ENCODE measurements at places on chromosomes 1 and 21. TPM values are rescaled to one million over a fixed set of nuclear protein-coding genes. Genes with fewer than 3 reads are reported as not detected.

IL19 gene
- not detected for total RNA-seq

ASTN1 gene
- 0.03 TPM for total RNA-seq

RXRG gene
- not detected for total RNA-seq

SLC9C2 gene
- total RNA-seq = 0.03 TPM

FYB2 gene
- total RNA-seq = not detected

APOBEC4 gene
- total RNA-seq = not detected

FAM76A gene
- total RNA-seq = 12.9 TPM

KLHDC7A gene
- not detected for total RNA-seq

GNAI3 gene
- total RNA-seq = 14.9 TPM

VWA5B1 gene
- not detected for total RNA-seq

RCAN1 gene
- 438 TPM for total RNA-seq

ANKRD35 gene
- total RNA-seq = 1.8 TPM

ST6GALNAC5 gene
- total RNA-seq = 0.83 TPM

AXDND1 gene
- total RNA-seq = 0.07 TPM

DENND2D gene
- 3.7 TPM for total RNA-seq

KPNA6 gene
- total RNA-seq = 51.3 TPM

THEM5 gene
- total RNA-seq = not detected

DPT gene
- 0.53 TPM for total RNA-seq

AK2 gene
- total RNA-seq = 91.1 TPM

HRNR gene
- total RNA-seq = not detected

TPR gene
- total RNA-seq = 97.8 TPM

TMEM269 gene
- 0.07 TPM for total RNA-seq

CELA2A gene
- total RNA-seq = not detected

CACNA1S gene
- total RNA-seq = not detected

LRRC3 gene
- total RNA-seq = 0.26 TPM

SCCPDH gene
- total RNA-seq = 37.1 TPM

S100A14 gene
- total RNA-seq = not detected

AADACL3 gene
- total RNA-seq = not detected

RPTN gene
- total RNA-seq = not detected

ITGB2 gene
- 1.7 TPM for total RNA-seq

NFYC gene
- 22.5 TPM for total RNA-seq

S100A5 gene
- 0.26 TPM for total RNA-seq

GBP7 gene
- total RNA-seq = not detected

PTGFRN gene
- total RNA-seq = 108 TPM

TMEM82 gene
- total RNA-seq = not detected

BEST4 gene
- 0.20 TPM for total RNA-seq

GBP4 gene
- 0.66 TPM for total RNA-seq

LRRC7 gene
- not detected for total RNA-seq

KCNN3 gene
- total RNA-seq = 0.07 TPM

DOCK7 gene
- total RNA-seq = 194 TPM

LCE1F gene
- not detected for total RNA-seq

CCDC181 gene
- 0.85 TPM for total RNA-seq

SUSD4 gene
- 0.17 TPM for total RNA-seq

MPL gene
- not detected for total RNA-seq

DCDC2B gene
- total RNA-seq = not detected

BSND gene
- not detected for total RNA-seq

ZBTB37 gene
- total RNA-seq = 10.9 TPM

FGR gene
- 0.30 TPM for total RNA-seq

Data from smooth muscle cell of the pulmonary artery (primary cell).